ENCODE measurements at places on chromosomes 16 and 17. TPM values are rescaled to one million over a fixed set of nuclear protein-coding genes. Genes with fewer than 3 reads are reported as not detected.

PITPNM3 gene
- 3.0 TPM for total RNA-seq

ANKRD11 gene
- 114 TPM for total RNA-seq

CD300LB gene
- total RNA-seq, result not detected

MXRA7 gene
- total RNA-seq, result 60.4 TPM

PPM1E gene
- 0.05 TPM for total RNA-seq

GLTPD2 gene
- total RNA-seq, result not detected

ANKRD40CL gene
- total RNA-seq, result not detected

LMF1 gene
- 8.8 TPM for total RNA-seq

TRPV2 gene
- 0.28 TPM for total RNA-seq

HOXB9 gene
- total RNA-seq, result 7.8 TPM

KRT14 gene
- total RNA-seq, result not detected

MEOX1 gene
- not detected for total RNA-seq

PRR35 gene
- 0.20 TPM for total RNA-seq

MTSS2 gene
- 40.4 TPM for total RNA-seq

HOXB13 gene
- 2.3 TPM for total RNA-seq

CFAP97D1 gene
- not detected for total RNA-seq

CCL1 gene
- not detected for total RNA-seq

KPNA2 gene
- total RNA-seq, result 478 TPM

Data from A549 treated with ZK216348 at 1 μM for 4 hours (cell line).